ENCODE measurements at places on chromosomes 5 and 9.

DNA sequence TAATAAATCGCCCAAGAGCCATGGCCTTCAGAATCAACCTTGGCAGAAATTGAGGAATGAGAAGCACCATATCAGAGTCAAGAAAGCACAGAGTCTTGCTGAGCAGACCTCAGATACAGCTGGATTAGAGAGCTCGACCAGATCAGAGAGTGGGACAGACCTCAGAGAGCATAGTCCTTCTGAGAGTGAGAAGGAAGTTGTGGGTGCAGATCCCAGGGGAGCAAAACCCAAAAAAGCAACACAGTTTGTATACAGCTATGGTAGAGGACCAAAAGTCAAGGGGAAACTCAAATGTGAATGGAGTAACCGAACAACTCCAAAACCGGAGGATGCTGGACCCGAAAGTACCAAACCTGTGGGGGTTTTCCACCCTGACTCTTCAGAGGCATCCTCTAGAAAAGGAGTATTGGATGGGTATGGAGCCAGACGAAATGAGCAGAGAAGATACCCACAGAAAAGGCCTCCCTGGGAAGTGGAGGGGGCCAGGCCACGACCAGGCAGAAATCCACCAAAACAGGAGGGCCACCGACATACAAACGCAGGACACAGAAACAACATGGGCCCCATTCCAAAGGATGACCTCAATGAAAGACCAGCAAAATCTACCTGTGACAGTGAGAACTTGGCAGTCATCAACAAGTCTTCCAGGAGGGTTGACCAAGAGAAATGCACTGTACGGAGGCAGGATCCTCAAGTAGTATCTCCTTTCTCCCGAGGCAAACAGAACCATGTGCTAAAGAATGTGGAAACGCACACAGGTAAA, 4.5 kb downstream of the NFX1 start:
- DNase-seq = no peak

- DNase-seq = no peak
Measured at GRCh38 chr5:91142819-91143218, 240.3 kb downstream of the ARRDC3 start.

DNA sequence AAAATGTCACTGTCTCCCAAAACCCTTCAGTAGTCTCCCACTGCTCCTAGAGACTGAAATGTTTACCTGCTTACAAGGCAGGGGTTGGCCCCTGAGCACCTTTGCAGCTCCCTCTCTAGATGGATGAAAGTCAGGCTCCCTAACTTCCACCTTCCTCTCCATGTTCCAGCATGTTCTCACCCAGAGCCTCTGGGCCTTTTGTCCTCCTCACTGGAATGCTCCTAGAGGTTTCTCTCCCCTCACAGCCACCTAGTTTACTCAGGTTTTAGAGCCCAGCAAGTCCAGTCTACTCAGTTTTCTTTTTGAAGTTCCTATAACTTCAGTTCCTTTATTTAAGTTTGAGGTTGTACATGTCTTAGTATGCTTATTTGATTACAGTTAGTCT, 815 bp upstream of the URM1 start:
- DNase-seq = no peak

DNA sequence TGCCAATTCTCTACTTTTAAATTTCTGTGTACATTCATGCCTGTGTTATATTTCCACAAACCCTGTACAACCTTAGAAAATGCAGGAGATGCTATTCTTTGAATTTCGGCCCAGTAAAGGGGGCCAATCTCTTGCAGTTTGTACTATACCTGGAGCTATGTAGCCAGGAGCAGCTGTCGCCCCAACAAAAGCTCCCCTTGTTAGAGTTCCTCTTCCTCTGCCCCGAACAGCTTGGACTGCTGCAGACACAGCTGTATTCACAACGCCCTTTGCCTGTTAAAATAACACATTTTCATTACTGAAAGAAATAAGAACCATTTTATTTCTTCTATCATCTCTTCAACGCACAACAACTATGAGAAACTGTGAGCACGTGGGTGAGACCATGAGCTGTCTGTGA, 99.2 kb downstream of the GPR21 start:
- no peak for DNase-seq

DNA sequence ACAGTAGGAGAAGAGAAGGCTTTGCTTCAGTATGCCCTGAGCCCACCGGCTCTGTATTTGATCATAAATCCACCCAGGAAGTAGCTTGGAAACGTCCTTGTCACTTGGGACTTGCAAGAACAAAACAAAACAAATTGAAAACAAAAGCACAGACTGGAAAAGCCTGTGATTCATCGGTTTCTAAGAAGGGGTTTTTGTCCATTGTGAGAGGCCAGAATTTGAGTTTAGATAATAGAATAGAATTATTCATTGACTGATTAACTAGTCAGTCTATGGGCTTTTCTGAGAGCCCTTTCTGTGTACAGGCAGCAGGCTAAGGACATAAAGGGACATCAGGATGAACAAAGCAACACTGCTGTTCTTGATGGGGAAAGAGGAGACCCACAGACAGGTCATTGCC, 424.8 kb downstream of the IRX1 start:
- DNase-seq = no peak

- DNase-seq = no peak
Measured at GRCh38 chr9:125534971-125535701, 171.9 kb downstream of the MAPKAP1 start.

DNA sequence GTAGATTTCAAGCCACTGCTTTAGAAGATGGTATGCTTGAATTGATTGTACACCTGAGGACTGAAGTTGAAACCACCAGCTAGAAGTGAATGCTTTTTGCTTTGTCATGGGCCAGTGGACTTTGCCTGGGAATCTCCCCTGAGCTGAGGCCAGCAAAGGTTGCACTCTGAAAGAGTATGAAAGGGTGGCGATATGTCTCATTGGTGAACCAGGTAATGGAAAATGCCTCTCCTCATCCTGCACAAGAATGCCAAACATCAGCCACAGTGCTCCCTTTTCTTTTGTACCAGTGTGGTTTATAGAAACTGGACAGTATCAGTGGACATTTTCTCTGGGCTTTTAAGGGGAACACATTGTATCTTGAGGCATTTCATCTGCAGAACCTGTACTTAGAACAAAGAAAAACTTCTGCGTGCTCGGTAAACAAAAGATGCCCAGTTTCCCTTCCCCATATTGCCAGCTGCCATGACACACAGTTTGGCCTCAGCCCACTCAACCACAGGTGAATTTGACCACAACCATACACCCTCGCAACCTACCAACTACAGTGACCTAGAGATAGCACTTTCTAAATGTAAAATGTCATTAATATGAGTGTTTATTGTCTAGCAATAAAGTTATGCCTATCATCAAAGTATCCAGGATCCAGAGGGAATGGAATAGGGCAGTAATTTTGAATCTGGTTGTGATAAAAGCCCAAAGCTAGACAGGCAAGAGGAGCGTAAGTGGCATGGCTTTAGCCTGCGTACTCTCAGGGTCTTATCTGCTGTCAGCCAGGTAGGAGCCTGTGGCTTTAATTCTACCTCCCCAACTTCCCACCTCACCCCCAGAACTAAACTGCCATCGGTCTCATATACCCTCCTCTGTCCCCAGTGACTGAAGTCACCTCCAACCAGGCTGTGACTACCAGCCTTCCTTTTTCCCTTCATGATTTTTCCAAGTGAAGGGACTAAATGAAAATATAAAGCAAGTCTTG, 79.5 kb upstream of the LHFPL2 start:
- DNase-seq = no peak

- DNase-seq = no peak
Measured at GRCh38 chr9:128627127-128627715, 29.4 kb downstream of the DYNC2I2 start.

GRCh38 chr5:128408622-128409021, 129.4 kb downstream of the FBN2 start:
- DNase-seq = no peak

- DNase-seq = no peak
Measured at GRCh38 chr9:129182625-129183494, 4.8 kb upstream of the IER5L start.

GRCh38 chr5:102627315-102627714, 127.8 kb upstream of the PAM start:
- no peak for DNase-seq

- DNase-seq = no peak
Measured at GRCh38 chr5:67216564-67216963, 20.0 kb upstream of the CD180 start.

GRCh38 chr9:125532412-125532811, 174.6 kb downstream of the MAPKAP1 start:
- no peak for DNase-seq

DNA sequence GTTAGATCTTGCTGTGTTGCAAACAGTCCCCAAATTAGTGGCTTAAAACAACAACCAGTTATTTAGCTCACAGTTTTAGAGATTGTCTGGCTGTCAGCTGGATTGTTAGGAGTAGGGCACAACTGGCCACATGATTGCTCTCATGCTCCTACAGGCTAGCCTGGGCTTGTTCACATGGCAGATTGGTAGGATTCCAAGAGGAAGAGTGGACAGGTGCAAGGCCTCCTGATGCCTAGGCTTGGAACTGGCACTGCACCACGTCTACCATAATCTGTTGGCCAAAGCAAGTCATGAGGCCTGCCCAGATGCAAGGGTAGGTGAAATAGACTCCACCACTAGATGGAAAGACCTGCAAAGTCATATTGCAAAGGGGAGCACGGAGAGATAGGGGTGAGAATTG, 76.4 kb downstream of the ACER2 start:
- no peak for DNase-seq

- DNase-seq = no peak
Measured at GRCh38 chr5:157415838-157416237, 44.2 kb upstream of the NIPAL4 start.

GRCh38 chr9:137062384-137062783, 8.0 kb downstream of the SAPCD2 start:
- no peak for DNase-seq

GRCh38 chr5:115526604-115527003, 18.0 kb downstream of the FEM1C start:
- DNase-seq = no peak

- no peak for DNase-seq
Measured at GRCh38 chr5:154878642-154879335, 20.4 kb downstream of the CNOT8 start.

DNA sequence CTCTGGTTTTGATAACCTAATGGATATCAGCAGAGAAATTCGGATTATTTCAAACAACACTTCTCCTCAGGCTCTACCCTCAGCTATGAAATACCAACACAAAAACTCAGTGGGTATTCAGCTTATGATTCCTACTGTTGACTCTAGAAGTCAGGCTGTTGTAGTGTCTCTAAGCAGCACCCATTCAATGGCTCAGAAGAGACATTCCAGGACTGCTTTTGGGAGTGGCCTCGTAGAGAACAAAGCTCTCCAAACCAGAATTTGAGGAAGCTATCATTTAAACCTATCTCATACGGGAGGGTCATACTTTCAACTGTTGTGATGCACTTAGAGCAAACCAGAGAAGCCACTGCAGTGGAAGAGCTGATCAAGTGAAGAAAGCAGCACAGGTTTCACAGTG, 34.1 kb downstream of the ETF1 start:
- DNase-seq = no peak

DNA sequence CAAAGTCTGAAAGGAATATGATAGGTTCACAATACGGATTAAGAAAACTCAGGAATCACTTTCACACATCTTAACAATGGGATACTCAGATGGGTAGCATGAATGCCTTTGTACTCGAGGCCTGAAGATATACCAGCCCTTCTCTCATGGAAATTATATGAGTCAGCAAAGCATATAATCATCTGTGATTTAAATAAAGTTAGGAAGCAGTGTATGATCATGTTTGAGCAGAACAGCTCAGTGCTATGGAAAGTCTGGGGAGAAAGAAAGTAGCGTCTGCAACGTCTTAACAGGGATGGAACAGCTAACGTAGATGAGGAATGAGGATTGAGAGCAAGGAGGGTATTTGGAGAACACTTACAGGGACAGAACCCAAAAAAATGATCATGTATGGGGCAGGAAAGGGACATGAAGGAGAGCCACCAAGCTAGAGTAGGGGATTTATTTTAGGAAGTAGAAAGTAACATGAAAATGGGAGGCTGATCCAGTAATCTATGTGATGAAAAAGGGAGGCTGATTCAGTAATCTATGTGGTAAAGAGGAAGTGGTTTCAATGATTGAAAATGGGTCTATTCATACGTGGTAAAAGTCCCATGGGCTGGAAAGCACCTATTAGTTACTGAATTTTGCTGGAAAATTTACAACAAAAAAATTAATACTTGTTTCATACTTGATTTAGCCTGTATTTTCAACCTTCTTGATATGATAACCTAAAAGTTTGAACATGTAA, 85.9 kb downstream of the GNA14 start:
- no peak for DNase-seq

- DNase-seq = no peak
Measured at GRCh38 chr5:92801911-92802310, 779.1 kb downstream of the NR2F1-AS1 start.

- DNase-seq = no peak
Measured at GRCh38 chr9:91302831-91303230, 58.9 kb downstream of the AUH start.

DNA sequence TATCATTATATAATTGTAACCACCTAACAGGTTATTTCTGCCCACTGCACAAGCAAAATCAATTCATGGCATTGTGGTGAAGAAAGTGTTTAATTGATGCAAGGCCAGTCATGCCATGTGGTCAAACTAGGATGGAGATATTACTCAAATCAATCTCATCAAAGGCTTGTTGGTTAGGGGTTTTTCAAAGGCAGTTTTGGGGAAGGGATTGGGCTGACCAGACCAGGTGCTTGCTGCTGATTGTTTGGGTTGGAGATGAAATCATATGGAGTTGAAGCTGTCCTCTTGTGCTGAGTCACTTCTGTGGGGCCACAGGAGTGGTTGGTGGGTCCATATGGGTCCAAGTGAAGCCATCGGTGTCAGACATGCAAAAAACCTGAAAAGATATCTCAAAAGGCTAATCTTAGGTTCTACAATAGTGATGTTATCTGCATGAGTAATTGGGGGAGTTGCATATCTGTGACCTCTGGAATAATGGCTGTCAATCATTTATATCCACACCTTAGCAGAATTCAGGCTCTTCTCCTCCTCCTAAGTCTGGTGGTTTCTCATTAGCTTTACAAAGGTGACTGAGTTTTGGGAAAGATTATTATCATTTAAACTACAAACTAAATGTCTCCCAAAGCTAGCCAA, 44.9 kb downstream of the HMGCS1 start:
- DNase-seq = no peak

DNA sequence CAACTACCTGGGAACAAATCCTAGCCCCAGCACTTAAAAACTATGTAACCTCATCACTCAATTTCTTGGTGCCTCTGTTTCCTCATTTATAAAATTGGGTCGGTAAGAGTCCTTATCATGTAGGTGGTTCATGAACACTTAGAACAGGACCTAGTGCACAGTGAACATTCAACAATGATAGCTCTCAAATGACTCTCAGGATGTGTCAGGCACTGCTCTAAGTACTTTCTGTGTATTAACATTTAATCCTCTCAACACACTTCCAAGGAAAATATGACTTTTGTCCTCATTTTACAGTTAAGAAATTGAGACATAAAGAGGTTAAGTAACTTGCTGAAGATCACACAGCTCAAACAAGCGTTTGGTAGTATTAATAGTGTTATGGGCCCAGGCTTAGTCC, 202.1 kb upstream of the KLF4 start:
- no peak for DNase-seq

GRCh38 chr9:16221366-16221765, 649.1 kb downstream of the BNC2 start:
- DNase-seq = no peak

- DNase-seq = no peak
Measured at GRCh38 chr5:133613184-133613583, 843 bp upstream of the FSTL4 start.

Data from stimulated activated CD4-positive, alpha-beta T cell treated with anti-CD3 and anti-CD28 coated beads, Interleukin-1b, Interleukin-23, amount 100 ng/mL, for 24 hours (primary cell).